Nucleus accumbens (tissue), 56 donors: ENCODE measurements at places on chromosomes 2 and 18.
A peak's percentile ranks its signal among the peaks of the same experiment; 100 is the strongest.

DNA sequence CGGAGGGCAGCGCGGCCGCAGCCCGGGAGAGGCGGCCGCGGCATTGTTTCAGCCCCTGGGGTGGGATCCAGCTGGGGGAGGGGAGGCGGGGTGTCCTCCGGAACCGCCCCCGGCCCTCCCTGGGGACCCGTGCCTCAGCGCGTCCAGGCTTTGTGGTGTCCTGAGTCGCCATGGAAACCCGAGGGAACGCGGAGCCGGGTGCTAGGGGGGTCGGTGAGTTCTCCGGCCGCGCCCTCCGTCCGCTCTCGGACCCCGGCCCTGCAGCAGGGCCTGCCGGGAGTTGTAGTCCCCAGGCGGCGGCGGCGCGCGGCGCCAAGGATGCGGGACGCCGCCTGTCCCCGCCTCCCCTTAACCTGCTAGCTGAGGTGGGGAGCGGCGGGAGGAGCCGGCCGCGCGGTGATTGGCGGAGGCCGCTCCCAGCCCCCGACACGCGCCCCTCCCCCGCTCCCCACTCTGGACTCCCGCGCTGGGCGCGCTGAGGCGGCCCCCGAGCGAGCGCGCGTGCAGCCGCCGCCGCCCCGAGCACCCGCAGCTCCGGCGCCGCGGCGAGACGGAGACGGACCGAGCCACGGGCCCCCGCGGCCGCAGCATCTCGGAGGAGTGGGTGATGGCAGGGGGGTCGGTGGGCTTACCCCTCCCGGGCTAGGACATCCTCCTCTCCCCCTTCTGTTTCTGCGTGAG lies at the start of gene DPYSL5:
Gene DPYSL5, plus strand, starts transcription at position 478 of the 681 bp plus-strand sequence. CDS start 50,368 bp downstream, outside the sequence.
- peak; percentile 67 for DNase-seq

GRCh38 chr2:74307720-74308119 lies 35.5 kb downstream of the SLC4A5 start:
- no peak for DNase-seq

GRCh38 chr2:54259413-54260240 lies 3.6 kb upstream of the TSPYL6 start:
- no peak for DNase-seq

DNA sequence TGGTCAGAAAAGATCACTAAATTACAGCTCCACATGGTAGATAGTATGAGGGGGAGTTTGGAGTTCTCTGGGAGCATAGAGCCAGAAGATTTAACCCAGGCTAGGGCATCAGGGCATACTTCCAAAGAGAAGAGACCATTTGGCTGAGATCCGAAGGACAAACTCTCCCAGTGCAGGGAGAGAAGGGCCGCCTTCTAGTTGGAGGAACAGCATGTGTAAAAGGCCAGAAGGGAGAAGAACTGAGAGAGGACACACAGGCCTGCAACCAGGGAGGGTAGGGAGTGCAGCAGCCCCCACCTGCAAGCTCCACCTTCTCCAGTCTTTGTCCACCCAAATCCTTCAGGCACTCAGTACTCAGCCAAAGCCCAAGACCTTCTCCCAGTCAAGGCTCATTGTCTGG lies 182.0 kb downstream of the GFPT1 start:
- DNase-seq = no peak

- DNase-seq = no peak
These were observed 152.6 kb downstream of the RTN4 start for GRCh38 chr2:54897420-54898310.

DNA sequence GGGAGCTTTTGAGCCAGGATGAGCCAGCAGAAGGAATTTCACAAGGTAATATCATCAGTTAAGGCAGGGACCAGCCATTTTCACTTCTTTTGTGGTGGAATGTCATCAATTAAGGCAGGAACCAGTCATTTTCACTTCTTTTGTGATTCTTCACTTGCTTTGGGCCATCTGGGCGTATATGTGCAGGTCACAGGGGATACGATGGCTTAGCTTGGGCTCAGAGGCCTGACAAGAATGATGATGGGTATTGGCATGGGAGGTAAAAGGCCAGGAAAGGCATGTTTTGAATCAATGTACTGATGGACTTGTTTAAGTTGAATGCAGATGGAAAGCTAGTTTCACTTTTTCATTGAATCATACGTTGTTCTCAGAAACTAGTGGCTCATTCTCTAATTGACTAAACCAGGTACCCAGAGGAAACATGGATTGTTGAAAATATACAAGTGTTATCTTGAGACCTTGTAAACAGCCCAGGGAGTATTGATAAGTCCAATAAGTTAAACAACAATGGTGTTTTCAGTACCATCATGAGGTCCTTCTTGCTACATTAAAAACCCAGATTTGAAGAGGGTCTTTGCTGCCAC lies 1672.5 kb upstream of the DDX18 start:
- no peak for DNase-seq

DNA sequence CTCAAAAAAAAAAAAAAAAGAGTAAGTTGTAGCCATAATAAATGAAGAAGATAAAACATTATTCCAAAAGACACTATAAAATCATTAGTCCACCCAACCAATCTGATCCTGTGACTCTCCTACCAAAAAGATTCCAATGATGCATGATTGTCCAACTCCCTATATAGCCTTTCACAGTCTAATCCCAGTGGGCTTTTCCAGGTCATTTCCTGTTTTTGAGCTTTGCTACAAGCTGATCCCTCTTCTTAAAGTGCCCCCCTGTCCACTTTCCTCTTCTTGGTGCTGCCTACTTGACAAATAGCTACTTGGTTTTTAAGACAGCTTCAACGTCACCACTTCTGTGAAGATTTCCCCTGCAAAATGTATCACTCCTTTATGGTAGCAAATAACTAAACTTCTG lies 88.4 kb downstream of the SEMA4F start:
- no peak for DNase-seq

DNA sequence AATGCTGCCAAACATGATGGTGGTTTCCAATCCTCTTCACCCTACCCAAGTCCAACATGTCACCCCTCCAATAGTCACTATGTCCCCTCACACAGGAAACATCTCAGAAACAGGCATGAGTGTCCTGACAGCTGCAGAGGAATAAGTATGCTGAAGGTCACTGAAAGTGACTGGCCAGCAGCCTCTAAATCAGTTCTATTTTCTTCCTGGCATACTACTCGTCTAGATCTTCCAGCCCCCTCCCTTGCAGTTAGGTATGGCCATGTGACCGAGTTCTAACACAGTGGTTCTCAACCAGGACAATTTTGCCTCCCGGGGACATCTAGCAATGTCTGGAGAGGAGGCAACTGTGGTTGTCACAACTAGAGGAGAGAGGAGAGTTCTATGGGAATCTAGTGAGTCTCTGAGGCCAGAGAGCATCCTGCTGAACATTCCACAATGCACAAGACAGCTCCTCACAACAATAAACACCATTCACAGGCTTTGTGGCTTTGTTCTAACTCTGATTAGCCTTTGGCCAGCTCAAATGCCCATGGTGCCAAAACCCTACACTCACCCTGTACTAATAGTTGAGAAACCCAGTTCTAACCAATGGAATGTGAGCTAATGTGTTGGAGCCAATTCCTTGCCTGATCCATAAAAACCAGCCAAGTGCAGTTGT lies 12.6 kb upstream of the ID2 start:
- DNase-seq = no peak

DNA sequence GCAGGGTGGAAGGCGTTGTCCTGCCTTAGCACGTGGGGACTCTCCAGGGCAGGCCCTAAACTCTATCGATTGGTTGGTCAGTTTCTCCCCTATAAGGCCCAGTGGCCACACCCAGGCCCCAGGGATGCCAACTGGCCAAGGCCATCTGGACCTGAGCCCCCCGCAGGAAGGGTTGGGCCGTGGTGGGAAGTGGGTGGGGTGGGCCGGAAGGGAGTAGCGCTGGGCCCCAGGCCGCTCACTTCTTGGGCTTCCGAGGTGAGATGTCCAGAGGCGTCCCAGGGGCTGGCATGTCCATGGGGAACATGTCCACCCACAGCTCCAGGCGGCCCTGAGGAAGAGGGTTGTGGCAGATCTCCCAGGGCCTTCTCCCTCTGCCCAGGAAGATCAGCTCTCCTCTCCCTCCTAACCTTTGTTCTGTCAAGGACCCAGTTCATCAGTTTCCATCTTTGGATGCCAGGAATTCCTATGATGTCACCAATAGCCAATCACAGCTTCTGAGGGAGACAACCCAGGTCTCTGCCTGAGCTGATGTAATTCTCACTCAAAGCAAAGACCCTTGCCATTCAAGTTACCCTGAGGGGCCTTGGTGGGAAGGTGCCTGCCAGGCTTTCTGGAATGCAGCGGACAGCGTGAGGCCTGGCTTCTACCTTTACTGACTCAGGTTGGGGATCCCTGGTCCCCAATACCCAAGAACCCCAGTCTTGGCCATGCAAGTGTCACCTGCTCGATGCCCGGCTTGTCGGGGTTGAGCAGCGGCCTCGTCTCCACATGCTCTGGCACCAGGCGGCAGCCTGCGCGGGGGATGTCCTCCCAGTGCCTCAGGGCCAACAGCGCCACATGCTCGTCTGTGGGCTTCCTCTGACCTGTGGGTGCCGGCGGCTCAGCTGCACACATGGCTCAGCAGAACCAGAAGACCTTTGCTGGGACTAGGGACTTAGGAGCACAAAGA lies 14.4 kb downstream of the OTOF start:
- DNase-seq = no peak

DNA sequence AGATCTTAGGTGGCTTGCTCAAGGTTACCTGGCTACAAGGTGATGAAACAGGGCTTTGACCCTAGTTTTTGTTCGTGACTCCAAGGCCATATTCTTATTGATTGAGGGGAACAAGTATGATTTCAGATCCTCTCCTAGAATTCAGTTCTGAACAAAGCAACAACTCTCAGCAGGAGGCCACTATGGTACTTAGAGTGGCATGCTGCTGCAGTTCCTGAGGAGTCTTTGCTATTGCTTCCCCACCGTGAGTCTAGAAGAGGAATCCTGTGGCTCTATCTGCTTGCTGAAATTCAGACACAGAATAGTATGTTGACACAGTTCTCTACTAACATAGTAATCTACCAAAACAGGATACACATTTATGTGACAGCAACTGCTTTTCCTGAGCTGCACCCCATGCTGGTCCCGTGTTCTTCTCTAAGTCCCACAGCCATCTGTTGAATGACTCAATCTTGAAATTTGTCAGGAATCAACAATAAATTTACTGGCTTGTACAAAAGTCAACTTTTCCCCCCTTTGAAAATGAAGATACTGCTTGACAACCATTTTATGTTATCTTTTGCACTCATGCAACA lies 4.1 kb downstream of the TGFBRAP1 start:
- no peak for DNase-seq

DNA sequence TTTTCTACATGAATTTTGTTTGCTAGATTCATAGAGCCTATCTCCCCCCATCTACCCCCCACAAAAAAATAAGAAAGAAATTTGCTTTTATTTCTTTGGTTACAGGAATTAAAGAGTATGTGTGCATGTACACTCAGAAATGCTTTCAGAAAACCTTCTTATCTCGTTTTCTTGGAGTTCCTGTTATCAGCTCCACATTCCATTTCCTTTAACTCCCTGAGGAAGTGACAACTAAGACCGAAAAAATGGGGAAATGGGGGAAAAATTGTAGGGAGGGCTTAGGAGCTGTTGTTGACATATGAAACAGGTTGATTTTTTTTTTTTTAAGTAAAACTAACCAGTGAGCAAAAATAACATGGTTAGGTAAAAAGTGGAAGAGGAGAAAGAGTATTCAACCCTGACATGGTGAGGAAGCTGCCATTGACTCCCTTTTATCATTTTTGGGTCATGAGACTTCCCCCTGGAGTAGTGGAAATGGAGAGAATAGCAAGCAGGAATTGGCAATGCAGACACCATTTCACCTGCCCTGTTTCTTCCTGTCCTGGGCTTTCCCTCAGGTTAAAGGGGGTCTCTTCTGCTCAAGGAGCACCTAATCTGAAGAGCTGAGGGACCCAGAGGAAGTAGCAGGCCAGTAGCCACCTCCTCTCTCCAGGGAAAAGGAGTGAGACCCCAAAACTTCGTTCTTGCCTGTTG lies 93.5 kb downstream of the OSBPL6 start:
- DNase-seq = no peak
